ENCODE measurements at places on chromosomes 6 and 20.

DNA sequence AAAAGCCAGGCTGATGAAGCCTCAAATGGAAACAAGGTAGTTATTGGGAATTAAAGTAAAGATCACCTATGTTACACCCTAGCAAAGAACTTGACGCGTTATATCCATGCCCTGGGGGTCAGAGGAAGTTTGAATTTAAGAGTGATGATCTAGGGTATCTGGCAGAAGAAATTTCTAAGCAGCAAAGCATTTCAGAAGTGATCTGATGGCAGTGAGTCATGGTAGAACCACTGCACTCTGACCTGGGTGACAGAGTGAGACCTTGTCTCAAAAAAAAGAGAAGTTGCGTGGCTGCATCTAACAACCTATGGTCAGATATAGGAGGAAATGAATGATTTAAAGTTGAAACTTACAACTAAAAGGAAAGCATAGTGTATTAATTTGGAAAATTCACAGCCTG lies 45.2 kb downstream of the SCP2D1 start:
- no peak for DNase-seq

DNA sequence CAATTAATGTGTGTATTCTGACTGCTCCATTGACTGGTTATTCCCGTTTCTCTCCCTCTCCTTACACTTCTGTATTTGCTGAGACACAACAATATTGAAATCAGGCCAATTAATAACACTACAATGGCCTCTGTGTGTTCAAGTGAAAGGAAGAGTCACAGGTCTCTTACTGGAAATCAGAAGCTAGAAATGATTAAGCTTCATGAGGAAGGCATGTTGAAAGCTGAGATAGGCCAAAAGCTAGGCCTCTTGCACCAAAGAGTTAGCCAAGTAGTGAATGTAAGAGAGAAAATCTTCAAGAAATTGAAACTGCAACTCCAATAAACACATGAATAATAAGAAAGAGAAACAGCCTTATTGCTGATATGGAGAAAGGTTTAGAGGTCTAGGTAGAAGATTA lies 489.5 kb upstream of the CITED2 start:
- DNase-seq: no peak

DNA sequence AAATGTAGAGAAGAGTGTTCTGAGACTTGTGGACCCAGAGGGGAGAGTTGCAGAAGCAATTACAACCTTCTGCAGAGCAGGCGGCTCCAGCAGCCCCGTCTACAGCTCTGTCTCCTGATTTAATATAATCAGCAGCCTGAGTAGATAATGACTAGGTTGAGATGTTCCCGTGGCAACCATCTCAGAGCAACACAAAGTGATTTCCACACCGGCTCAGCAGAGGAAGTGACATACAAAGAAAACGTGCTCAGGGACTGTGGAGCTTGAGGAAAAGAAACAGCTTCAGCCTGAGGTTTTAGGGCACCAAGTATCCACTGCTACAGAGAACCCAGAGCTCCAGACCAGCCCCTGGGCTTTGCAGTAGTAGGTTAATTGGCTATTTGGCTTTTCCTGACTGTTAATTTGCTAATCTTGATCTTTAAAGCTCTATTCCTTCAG lies 136.4 kb downstream of the MTFR2 start:
- no peak for DNase-seq

- DNase-seq: no peak
These were observed 367.0 kb upstream of the MARCKS start for GRCh38 chr6:113489952-113490746.

DNA sequence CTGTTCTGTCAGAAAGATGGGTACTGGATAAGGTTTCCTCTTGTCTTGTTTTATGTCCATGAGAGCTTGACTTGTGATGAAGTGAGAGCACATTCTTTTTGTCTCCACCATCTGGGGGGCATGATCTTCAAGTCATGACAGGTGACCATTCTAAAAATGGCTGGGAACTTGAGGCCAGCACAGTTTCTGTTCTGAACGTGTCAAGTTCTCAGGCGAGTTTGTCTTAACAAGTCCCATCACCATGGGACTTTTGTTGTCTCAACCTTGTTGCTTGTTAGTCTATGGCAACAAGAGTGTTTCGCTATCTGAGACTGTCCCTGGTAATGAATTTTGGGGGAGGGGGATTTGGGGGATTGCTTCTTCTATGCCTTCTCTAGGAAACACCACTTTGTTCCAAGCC lies 25.6 kb upstream of the ENPP4 start:
- DNase-seq: no peak

DNA sequence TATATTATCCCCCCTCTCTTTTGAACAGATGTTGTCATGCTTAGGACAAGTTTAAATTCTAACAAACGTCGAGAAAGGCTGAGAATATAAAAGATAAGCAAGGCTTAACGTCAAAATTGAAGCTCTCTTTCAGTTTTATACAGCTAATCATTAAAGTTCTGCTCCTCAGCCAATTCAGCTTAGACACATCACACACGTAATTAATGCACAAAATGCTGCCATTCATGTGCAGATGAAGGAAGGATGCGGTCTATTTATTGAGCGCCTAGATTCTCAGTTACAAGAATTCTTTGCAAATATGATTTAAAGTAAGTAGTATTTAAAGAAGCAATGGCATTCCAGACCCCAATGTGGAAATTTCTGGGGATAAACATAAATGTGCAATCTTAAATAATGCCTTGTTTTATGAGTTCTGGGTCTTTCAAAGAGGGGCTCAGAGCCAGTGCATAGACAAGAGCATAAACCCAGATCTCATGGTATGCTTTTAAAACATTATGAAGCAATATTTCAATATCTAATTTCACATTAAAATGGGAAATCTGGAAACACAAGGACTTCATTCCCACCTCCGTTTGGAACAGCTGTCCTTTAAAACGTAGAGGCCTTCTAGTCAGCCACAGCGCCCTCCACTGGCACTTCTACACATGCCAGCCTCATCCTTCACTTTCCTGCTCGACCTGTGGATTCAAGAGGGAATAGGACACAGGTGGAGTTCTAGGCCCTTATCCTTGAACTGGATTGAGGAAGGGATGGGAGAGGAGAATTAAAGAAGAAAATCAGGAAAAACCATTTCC lies 85.8 kb downstream of the LYRM4 start:
- no peak for DNase-seq

DNA sequence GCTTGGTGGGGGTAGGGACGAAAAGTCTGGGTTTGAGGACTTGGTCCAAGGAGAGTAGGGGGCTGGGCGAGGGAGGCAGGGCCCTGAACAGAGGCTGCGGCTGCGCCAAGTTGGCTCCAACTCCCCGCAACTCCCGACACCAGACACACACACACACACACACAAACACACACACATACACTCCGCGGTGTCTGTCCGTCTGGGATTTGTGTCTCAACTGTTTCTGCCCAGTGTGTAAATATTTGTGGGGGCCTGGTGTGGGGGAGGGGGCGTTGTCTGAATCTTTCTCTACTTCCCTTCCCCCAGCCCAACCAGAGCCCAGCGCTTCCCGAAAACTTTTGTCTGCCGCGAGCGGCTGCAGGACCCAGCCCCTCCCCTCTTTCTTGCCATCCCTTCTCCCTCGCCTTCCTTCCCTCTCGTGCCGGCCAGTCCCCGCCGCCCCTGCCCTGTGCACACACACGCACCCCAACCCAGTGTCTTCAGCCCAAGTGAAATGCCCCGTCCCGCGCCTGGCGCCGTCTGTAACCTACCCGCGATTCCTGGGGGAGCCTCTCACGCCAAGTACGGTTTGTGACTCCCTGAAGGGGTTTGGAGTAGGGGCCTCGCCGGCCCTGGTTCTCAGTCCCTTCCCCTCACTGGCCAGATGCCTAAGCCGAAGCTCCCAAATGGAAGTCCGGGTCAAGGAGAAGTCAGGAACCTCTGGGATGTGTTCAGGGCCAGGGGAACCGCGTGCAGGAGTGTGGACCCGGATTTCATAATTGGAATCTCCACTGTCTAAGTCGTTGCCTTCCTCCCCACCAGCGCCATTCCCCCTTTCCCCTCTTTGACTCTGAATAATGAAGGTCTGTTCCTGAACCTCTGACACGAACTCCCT lies 904 bp downstream of the MDFI start:
- no peak for DNase-seq

DNA sequence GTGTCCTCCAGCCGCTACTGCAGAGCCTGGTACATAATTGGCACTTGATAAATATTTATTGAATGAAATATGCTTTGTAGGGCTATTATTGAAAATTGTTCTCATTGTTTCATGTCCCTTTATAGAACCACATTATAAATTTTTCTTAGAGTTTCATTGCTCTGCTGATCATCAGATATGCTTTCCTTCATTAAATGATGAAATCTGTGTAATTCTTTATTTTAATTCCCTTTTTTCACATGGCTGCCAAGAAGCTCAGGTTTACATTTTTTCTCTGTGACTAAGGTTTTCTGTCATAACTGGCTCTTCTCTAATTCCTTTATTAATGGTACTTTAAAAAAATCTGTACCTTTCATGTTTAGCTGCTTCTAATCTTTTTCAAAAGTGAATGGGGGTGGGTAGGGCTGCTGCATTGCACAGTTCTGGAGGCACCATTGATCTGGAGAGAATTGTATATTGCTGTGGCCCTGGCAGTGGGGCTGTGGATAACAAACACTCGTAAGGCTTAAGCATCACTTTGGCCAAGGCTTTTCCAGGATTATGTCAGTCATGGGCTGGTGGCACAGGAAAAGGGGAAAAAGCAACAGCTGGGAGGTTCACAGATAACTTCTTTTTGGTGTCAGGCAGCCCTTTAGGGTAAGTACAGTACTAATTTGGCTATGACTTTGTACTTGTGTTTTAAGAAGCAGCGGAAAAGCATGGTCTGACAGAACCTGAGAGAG lies 43.8 kb downstream of the ARFGEF2 start:
- no peak for DNase-seq

DNA sequence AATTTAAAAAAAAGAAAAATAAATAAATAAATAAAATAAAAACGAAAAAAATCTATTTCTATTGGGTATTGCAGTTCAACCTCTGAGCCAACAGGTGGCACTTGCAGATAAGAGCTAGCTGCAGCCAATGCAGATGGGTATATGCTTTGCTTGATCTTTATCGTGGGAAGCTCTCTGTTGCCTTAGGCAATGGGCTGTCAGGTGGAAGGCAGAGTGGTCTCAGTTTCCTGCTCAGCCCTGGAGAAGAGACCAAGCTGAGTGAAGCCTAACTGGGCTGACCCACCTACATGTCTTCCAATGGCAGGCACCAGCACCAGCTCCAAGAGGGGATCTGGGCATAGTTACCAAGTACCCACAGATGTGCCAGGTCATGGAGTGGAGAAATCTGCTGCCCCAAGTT lies 95.0 kb downstream of the AK9 start:
- no peak for DNase-seq

- no peak for DNase-seq
These were observed 61.4 kb downstream of the DNAH8 start for GRCh38 chr6:38776515-38776914.

- DNase-seq: no peak
These were observed 1.0 kb upstream of the CUL9 start for GRCh38 chr6:43180985-43181384.
